GM18507 (cell line): ENCODE measurements at places on chromosomes 13 and 19.

- DNase-seq = no peak
Measured at GRCh38 chr13:38223089-38223488, 126.6 kb upstream of the UFM1 start.

- DNase-seq = no peak
Measured at GRCh38 chr19:1369214-1369805, 14.4 kb upstream of the NDUFS7 start.

DNA sequence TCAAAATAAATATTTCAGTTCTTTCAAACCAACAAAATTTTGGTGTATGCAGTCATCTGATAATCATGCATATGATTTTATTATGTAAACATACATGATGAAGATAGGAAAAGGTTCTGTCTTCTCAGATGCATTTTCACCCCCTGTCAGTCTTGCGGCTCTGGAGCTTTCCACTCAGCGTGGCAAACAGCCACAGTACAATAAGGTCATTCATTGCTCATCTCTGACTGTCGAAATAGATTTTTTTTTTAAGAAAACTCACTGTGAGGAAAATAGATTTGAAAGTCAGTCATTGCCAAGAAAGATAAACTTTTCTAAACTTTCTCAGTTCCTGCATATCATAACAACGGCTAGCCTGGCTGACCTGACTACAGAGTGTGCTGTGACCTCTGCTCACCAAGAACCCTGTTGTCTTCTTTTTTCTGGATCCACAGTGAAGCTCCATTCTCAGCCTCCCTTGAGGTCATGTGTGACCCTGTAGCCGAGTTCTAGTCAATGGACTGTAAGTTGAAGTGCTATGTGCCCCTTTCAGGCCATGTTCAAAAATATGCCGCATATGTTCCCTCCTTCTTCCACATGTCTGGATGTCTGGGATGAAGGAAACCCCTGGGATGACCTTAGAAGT is 519.6 kb downstream of the KLF5 start:
- DNase-seq = no peak

- no peak for DNase-seq
Measured at GRCh38 chr19:1385816-1386215, 2.1 kb downstream of the NDUFS7 start.

- DNase-seq = no peak
Measured at GRCh38 chr19:41328157-41328841, 18.3 kb downstream of the CCDC97 start.

- DNase-seq = no peak
Measured at GRCh38 chr19:10706990-10707389, 5.8 kb downstream of the QTRT1 start.

DNA sequence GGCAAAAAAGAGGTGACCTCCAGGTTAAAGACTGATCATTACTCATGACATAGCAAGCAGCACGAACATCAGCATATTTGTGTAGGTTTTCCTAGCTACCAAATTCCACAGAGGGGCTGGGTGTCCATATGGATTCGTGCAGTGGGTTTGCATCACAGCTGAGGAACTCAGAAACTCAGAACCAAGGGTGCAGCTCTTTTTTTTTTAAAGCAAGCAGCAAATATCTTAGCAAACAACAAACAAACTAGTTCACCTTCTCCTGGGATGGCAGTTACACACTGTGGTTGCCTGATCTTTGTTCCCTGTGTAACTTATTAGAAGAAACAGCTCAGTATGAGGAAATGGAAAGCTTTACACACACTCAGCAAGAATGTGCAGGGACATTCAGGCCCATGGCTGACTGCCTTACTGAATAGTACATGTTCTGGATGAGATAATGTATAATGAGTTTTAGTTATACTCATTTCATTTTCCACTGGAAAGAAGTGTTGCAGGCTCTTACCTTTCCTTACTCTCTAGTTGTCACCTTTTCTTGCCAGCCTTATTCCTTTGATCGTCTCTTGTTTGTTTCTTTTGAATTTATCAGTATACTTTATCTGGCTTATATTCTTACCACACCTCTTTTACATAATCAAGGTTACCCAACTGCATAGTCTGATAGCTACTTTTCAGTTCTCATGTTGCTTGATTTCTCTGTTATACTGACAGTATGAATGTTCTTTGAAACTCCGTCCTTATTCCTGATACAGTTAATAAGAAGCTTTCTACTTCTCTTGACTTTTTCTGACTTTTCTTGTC is 4.3 kb downstream of the NDFIP2 start:
- DNase-seq = no peak

DNA sequence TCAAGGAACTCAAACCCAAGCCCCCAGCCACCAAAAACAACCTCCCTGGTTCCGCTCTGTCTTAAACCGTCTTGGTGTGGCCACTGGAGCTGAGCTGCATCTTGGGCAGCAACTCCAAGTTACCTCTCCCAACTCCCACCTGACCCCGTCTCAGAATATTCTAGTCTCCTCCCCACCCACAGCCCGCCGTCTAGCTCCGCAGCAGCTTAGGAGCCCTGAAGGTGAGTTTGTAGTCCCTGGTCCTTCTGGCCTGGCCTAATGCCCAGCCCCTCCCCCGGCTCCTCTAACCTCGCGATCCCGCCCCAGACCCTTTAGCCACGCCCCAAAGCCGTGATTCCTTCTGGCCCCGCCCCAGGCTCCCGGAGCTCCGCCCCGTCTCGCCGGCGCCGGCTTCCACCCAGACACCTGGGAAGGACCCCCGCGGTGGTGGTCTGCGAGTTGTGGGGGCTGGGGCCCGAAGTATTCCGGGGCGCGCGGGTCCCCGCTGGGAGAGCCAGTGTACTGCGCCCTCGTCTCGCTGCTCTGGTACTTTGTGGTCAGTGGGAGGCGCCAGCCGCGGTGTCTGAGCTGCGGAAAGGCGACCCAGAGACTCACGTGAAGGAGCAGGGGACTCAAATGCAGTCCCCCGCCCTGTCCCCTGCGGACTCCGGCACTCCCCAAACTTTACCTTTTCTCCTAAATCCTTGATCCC is 2.5 kb upstream of the LHB start:
- no peak for DNase-seq

DNA sequence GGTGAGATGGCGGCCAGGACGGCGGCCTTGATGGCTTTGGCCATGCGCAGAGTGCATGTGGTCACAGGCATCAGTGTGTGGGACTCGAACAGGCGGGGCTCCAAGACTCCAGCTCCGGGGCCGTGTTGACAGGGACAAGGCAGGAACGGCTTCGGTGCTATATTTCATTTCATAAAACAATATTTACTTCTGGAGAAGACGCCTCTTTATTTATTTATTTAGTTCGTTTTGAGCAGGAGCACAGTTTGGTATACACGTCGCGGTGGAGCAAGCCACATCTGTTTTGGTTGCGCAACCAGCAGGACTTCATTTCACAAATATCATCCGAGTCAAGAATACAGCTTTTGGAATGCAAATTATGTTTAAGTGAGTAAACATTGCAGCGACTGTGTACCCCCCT is 166.7 kb upstream of the TSHZ3 start:
- DNase-seq = no peak

DNA sequence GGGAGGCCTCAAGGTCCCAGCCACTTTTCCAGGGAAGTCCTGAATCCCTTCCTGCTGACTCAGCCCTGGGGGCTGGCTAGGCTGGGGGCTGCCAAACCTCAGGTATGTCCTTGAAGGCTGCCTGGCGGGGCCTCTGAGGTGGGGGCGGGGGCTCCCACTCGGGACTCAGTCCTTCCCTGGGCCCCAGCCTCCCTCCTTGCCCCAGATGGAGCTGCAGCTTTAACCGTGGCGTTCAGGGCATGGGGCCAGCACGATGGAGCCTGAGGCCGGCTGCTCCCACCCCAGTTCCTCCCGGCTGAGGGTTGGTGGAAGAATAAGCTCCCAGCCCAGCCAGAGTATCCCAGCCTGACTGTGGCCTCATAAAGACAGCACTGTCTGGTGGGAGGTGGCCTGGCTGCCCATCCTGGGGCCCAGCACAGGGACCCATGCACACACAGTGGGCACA is 12.4 kb downstream of the CILP2 start:
- no peak for DNase-seq

DNA sequence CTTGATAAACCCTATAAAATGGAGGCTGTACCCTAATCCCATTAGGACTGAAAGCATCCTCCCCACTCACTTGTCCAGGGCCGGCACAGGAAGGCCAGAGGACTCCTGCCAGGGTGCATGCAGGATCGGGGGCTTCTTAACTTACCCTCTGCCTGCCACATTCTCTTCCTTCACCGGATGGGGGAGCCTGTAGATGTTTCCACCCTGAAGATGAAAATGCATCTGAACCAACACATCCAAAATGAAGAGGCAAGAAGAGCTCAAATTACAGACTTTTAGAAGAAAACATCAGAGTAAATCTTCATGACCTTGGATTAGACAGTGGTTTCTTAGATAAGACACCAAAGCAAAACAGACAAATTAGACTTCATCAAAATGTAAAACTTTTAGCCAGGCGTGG is 25.9 kb upstream of the NAPA start:
- DNase-seq = no peak

DNA sequence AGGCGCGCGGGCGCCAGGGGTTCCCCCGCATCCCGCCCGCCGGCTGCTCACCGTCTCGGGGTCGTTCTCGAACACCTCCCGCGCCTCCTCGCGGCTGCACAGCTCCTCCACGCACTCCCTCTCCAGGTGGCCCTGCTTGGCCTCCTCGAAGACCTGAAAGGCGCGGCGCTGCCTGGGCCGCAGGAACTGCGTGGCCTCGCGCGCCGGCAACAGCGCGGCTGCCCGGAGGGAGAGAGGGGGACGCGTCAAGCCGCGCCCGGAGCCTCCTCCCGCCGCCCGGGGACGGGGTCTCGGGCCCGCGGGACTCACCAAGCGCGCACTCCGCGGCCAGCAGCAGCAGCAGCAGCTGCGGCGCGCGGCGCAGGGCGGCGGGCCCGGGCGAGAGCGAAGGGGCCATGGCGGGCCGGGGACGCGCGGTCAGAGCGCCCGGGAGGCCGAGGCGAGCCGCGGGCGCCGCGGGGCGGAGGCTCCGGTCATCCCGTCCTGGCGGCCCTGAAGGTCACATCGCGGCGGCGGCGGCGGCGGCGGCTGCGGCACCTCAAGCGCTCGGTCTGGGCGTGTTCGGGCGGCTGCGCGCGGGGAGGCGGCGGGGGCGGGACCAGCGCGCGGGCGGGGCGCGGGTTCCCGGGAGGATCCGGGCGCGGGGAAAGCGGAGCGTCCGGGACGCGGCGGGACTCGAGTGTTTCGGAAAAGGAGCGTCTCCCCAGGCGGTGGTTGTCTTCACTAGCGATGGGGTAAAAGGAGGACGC is at the start of gene GAS6:
Gene GAS6, minus strand, starts transcription at position 553 of the 749 bp plus-strand sequence. Its CDS starts 156 bp downstream, at position 397.
- no peak for DNase-seq
